IMR-90 (cell line): ENCODE measurements at places on chromosomes 16 and 17. TPM values are rescaled to one million over a fixed set of nuclear protein-coding genes. Genes with fewer than 3 reads are reported as not detected.

The AOC3 gene
- total RNA-seq = under 0.01 TPM in 1 of 2 replicates, not detected in the other

The KRTAP3-1 gene
- not detected in 2 replicates for total RNA-seq

The ZCCHC14 gene
- total RNA-seq = 2.5 and 2.8 TPM in 2 replicates

- DNase-seq = peak; percentile 73
Observed at GRCh38 chr17:51372345-51373004, 112.1 kb downstream of the UTP18 start.
